ENCODE measurements at places on chromosomes 1 and 21.

DNA sequence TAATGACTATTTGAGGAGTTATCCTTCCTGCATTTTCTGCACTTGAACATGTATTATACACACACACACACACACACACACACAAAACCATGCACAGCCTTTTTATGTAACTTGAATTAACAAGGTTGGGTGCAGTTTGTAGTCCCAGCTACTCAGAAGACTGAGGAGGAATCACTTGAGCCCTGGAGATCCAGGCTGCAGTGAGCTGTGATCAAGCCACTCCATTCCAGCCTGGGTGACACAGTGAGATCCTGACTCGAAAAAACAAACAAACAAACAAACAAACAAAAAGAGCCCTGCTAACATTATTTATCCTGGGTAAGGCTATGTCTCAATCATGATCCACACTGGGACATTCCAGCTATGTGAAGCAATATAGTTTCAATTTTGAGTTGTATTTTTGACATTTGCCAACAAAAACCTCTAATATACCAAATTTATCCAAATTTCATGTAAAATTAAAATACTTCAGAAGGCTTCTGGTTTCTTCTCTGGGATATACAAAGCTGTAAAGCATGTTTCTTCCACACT is 156.8 kb downstream of the NTPCR start:
- no peak for DNase-seq

DNA sequence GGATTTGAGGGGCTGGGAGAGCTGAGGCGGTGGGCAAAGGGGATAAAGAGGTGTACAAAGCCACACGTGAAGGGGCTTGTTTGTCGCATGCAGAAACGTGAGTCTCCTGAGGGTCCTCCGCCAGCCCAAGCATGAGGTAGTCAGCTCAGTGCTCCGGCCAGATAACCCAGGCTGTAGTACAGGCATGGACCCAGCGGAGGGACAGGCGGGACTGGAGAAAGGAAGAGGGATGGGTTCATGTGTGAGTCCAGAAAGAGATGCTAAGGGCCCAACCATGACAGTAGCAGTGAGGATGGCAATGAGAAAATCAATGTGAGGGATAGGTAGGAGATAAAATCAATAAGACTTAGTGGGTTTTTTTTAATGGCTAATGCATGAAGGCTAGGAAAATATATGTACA is 13.7 kb upstream of the ELK4 start:
- no peak for DNase-seq

- DNase-seq: no peak
Measured at GRCh38 chr1:35932158-35932636, 1.3 kb downstream of the AGO3 start.

GRCh38 chr1:248736977-248737376 is 18.6 kb downstream of the LYPD8 start:
- no peak for DNase-seq

DNA sequence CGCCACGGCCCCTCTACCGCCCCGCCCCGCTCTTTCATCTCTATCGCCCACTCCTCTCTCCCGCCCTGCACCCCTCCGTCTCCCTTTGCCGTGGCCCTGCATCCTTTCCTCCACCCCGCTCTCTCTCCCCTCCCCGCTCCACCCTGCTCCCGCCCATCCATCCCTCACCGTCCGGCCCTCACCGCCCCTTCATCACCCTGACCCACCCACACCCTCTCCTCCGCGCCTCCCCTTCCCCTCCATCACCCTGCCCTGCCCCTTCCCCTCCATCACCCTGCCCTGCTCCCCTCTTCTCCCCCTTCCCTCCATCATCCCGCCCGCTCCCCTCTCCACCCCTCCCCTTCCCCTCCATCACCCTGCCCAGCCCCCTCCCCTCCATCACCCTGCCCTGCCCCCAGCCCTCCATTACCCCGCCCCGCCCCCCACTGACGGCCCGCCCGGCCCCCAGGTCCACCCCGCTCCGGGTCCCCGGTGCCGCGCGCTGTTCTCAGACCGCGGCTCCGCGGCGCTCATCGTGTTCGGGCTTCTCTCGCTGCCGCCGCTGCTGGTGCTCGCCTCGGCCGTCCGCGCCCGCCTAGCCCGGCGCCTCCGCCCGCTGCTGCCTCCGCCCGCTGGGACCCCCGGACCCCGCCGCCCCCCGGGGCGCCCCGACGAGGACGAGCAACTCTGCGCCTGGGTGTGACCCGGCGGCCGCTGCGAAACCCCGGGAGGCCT is 6.2 kb upstream of the ANKRD65 start:
- DNase-seq: no peak

GRCh38 chr1:225544924-225545323 is 108.0 kb downstream of the ENAH start:
- DNase-seq: no peak

GRCh38 chr1:31572323-31573104 is 3.8 kb upstream of the TINAGL1 start:
- DNase-seq: no peak

- no peak for DNase-seq
Measured at GRCh38 chr1:37465593-37466517, 8.5 kb upstream of the ZC3H12A start.

GRCh38 chr1:54378874-54379554 is 27.2 kb downstream of the SSBP3 start:
- DNase-seq: no peak

DNA sequence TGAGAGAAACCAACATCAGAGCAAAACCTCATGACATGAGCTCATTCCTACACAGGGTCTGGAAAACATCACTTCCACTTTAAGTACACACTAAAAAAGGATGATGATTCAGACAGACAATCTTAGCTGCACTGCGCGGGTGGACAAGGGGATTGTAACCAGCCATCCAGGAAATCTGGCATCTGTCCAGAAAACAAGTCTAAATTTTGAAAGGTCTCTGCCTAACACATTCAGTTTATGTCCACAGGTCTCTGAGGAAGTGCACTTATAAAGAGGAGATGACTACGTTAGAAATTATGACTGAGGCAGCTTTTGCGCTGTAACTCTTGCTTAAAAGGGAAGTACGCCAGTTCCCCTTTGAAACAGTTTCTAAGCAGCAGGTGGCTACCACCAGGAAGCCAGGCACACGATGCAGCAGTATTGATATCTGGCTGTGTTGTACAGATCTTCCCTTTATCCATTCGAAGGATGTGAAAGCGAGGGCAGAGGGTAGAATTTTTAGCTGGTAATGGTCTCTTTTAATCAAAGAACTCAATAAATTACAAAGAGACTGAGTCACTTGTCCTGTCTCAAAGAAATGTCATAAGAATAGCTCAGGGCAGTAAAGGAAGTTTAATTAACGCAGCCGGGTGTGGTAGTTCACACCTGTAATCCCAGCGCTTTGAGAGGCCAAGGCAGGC is 128.0 kb downstream of the SETD4 start:
- DNase-seq: peak; percentile 46

DNA sequence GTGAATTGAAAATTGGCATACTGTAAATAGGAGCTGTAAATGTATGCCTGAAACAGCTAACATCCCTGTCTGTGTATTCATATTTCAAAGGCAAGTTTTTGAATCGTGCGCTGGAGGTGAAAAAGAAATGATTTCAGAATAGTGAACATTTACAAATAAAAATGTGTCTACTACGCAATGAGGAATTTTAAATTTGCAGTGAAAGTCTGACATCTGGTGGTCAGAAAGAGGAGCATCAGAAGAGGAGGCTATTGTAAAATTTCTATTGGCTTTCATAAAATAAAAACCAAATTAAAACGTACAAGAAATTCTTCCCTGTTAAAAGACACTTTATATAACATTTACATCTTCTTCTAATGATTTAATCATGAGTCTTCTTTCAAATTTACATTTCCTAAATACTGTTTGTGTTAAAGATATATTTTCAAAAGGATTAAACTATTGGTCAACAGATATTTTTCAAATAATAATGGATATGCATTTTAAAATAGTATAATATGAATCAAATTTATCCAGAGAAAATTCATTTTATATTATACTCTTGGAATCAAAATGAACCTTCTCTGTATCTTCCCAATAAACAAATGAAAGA is 113.7 kb upstream of the RRP15 start:
- DNase-seq: peak; percentile 9

DNA sequence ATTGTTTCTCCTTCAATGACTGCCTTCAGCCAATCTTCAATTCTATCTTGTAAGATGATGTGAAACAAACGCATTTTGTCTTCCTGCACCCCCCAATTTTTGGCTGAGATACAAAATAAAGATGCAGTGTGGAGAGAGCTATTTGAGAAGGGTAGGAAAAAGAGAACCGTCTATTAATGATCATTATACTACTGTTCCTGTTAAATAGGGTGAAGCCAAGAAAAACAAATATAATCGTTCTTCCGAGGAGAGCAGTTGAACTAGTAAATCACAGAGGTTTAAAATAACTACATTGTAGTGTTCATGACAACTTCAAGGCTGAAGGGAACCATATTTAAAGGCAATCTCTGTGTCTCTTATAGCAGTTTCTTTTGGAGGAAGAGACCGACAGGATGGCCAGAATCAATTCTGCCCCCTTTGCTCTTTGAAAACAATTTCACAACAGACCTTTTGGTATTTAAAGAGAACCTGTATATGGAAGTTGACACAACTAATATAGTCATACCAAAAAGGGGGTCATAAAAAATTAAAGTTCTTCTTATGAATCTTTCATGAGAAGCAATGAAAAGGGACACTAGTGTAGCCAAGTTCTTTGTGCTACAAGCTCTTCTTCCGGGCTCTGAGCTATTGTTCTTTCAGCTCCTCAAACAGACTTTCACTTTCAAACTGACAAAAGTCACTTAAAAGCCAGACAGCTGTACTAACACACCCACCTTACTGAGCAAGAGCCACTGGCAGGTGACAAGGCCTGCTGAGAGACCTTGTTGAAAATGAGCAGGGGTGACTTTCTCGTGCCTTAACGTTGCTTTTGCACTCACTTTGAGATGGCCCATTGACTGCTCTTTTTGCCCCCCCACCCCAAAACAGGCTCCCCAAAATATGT is 30.9 kb downstream of the PROX1 start:
- no peak for DNase-seq

- DNase-seq: no peak
Measured at GRCh38 chr21:17295997-17296396, 216.8 kb upstream of the CXADR start.

- no peak for DNase-seq
Measured at GRCh38 chr21:31725202-31725839, 6.6 kb downstream of the SCAF4 start.

- peak; percentile 72 for DNase-seq
Measured at GRCh38 chr21:44817506-44817880, 369 bp downstream of the SUMO3 start.

DNA sequence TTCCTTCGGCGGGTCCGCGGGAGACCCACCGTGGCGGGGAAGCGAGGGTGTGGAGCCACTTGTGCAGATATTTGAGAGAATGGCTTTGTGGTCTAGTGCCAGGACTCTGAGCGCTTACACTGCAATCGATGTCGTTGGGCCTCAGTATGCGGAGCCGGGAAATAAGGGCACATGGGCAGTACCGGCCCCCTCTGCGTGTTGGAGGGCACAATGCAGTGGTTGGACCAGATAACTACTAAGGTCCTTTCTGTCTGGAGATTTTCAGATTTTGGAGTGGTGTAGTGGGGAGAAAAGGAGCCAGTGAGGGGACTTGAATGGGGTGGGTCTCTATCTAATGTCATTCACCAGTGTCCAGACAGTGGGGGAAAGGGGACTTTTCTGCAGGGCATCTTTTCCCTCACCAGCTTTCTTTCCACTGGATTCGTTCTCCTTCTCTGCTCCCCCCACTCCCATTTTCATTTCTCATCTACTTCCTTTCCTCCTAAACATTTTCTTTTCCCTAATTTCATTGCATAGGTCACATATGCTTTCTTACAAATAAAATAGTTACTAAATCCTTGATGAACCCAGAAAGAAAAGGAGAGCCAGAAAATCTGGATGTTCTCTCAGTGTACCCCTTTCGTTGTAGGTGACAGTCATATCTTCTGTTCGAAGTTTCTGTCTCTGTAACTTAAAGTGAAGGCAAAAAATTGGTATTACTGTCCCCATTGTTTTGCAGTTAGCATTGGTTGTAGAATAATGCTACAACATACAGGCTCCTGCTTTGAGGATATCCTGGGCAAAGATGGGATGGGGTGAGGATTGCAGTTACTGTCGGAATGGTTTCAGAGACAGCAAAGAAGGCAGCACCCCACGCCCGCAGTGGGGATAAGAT is 1.4 kb downstream of the ATF3 start:
- no peak for DNase-seq
